DMS153 (cell line): ENCODE measurements at places on chromosomes 13 and 19.

- DNase-seq, result no peak
Measured at GRCh38 chr13:36907266-36907665, 12.8 kb downstream of the SMAD9 start.

GRCh38 chr13:44451126-44451525 is 77.5 kb downstream of the SERP2 start:
- DNase-seq, result no peak

DNA sequence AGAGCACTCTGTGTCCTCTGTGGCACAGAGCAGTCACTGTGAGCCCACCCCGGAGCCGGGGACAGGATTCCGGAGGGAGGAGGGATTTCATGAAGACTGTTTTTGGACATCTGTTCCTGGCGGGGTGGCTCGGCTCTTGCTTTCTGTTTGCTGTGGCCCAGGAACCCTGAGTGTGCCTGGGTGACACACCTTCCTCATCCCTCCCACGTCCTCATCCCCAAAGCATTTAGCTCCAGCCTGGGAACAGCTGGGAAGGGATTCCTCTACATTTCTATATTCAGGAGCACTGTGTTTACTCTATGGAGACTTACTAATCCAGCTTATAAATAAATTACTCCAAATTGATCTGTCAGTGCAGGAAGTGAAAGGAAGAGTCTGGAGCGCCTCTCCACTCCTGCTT is 97.8 kb upstream of the UBL3 start:
- no peak for DNase-seq

GRCh38 chr19:39494661-39495060 is 4.1 kb upstream of the DLL3 start:
- no peak for DNase-seq

DNA sequence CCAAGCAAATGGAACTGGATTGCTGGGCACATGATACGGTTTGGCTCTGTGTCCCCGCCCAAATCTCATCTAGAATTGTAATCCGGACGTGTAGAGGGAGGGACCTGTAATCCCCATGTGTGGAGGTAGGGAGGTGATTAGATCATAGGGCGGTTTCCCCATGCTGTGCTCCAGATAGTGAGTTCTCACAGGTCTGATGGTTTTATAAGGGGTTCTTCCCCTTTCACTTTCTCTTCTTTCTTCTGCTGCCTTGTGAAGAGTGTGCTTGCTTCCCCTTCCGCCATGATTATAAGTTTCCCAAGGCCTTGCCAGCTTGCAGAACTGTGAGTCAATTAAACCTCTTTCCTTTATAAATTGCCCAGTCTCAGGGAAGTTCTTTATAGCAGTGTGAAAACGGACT is 32.6 kb upstream of the MTIF3 start:
- no peak for DNase-seq

- no peak for DNase-seq
Measured at GRCh38 chr19:18975011-18975410, 34.0 kb upstream of the HOMER3 start.

- DNase-seq, result no peak
Measured at GRCh38 chr19:40525234-40526051, 51.2 kb upstream of the SHKBP1 start.

DNA sequence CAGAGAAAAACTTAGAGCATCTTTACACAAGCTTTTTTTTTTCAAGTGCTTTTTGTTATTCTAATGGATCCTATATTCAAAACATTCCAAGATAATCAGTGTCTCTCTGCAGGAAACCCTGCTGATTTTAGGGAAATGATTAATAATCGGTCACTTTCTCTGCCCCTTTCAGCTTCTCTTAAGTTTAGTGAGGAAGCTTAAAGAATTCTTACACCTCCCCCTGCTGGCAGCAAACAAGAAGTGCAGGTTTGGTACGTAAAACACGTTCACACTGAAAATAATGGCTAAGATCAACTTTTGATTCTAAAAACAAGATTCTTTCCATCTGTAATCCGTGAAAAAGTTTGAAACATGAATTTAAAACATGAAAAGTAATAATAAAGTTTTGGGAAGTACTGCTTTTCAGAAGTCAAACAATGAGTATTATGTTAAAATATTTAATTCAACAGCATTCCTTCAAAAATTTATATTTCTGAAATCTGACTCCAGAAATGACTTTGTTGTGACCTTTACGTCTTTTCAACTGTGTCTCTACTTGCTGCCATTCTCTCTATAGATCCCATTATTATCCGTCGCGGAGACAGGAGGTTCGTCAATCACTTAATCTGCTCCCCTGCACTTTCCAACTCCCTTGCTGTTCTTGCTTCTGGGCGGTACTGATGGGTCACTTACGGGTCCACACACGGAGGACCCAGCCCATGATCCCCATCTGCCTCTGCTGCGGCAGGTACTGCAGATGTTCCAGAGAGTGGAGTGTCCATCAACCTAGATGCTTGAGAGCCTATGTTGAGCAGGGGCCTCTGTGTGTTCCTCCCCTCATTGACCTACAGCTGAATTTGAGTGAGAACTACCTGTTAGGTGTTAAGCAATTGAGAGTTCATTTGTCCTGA is 203.1 kb upstream of the EDNRB start:
- peak; percentile 8 for DNase-seq

GRCh38 chr19:14470031-14470876 is 4.9 kb downstream of the PTGER1 start:
- no peak for DNase-seq

GRCh38 chr13:109657395-109657794 is 129.0 kb downstream of the IRS2 start:
- no peak for DNase-seq
